Activated CD8-positive, alpha-beta T cell treated with anti-CD3 and anti-CD28 coated beads for 36 hours (primary cell): ENCODE measurements at places on chromosomes 2 and 18. TPM values are rescaled to one million over a fixed set of nuclear protein-coding genes. Genes with fewer than 3 reads are reported as not detected.

The DNAH6 gene
- 0.90 TPM for total RNA-seq

DNA sequence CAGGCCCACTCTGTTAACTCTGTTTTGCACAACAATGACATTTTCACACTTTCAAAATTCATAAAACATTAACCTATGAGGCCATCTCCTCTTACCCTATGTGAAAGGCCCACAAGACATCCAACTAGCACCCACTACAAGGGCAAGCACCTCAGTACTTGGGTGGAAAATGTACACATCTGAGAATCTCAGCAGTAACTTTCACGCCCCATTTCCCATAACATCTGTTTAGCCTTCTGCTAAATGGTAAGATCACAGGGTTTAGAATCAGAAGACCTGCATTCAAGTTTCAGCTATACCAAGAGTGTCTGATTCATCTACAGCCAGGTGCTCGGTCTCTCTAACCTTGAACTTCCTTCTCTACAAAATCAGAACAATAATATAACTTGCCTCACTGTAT lies 89.2 kb downstream of the SP100 start:
- no peak overlapping the region for H3K4me3 ChIP-seq
- DNase-seq: no peak
- no peak overlapping the region for H3K27ac ChIP-seq
- H3K4me1 ChIP-seq: peaks cover 2% of the 10 kb centered on the region
- no peaks in the 10 kb centered on the region for H3K27me3 ChIP-seq
- peaks cover 47% of the 10 kb centered on the region for H3K36me3 ChIP-seq

GRCh38 chr2:109384308-109385271 lies 229.2 kb downstream of the SEPTIN10 start:
- no peak overlapping the region for H3K27ac ChIP-seq
- H3K4me1 ChIP-seq: no peaks in the 10 kb centered on the region
- H3K27me3 ChIP-seq: no peaks in the 10 kb centered on the region
- DNase-seq: no peak

The ID2 gene
- total RNA-seq: 85.7 TPM

DNA sequence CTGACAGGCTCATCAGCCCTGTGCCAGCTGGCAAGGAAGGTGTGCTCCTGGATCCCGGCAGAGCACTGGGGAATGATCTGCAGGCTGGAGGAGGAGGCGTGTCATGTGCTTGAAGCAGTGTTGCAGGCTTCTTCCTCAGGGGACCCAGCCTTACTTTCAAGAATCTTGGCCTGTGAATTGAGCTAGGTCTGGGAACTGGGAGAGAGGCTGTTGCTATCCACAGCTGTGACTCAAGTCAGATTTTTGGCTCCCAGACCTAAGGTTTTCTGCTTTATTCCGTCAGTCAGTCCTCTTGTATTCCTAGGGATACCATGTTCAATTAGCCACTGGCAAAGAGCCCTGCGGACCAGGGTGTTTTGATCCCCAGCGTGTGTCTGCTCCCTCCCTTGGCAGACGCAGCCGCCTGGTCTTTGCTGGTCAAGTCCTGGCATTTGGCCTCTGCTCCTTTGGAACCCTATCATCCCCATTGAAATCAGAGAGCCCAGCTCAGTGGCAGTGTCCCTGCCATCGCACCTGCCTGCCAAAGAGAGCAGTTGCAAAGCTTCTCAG lies 32.4 kb downstream of the ASB1 start:
- H3K27me3 ChIP-seq: no peaks in the 10 kb centered on the region
- DNase-seq: no peak
- no peaks in the 10 kb centered on the region for H3K4me1 ChIP-seq
- H3K27ac ChIP-seq: no peak overlapping the region
- no peaks in the 10 kb centered on the region for H3K36me3 ChIP-seq

The LRATD1 gene
- not detected for total RNA-seq

DNA sequence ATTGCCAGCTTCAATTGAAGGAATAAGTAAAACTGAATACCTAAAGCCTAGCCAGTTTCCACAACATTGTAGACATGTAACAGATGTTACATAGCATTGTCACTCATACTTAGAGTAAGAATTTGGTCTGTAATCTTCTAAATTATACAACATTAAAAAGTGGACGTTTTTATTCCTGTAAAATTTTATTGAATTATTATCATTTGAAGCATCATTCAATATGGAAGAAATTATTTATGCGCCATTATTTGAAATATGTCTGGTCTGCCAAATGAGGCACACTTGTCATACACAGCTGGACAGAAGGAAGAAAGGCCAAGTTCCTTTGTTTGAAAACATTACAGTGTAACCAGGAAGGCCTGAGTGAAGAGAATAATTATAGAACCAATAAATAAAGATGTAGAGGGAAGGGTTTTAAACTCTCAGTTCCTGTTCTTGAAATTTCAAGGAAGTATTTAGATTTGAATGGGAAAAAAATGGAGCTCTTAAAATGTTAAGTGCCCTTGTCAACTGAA lies 575.5 kb downstream of the LRRTM4 start:
- no peak for DNase-seq
- H3K4me1 ChIP-seq: no peaks in the 10 kb centered on the region
- no peak overlapping the region for H3K4me3 ChIP-seq
- no peak overlapping the region for H3K27ac ChIP-seq
- no peaks in the 10 kb centered on the region for H3K27me3 ChIP-seq

GRCh38 chr2:25582077-25582830 lies 91.1 kb downstream of the DTNB start:
- no peak overlapping the region for H3K27ac ChIP-seq
- H3K4me1 ChIP-seq: peaks cover 9% of the 10 kb centered on the region
- H3K27me3 ChIP-seq: no peaks in the 10 kb centered on the region
- peaks cover 5% of the 10 kb centered on the region for H3K36me3 ChIP-seq
- H3K4me3 ChIP-seq: no peak overlapping the region
- no peak for DNase-seq

GRCh38 chr2:32947076-32947483 lies 327 bp downstream of the LTBP1 start:
- peak; percentile 9 for DNase-seq
- H3K4me3 ChIP-seq: no peak overlapping the region
- no peaks in the 10 kb centered on the region for H3K36me3 ChIP-seq
- peaks cover 46% of the 10 kb centered on the region for H3K27me3 ChIP-seq

The LRRTM4 gene
- not detected for total RNA-seq
